ENCODE measurements at places on chromosomes 16 and 17. TPM values are rescaled to one million over a fixed set of nuclear protein-coding genes. Genes with fewer than 3 reads are reported as not detected.

The FBXW10 gene
- polyA plus RNA-seq: 0.13 TPM

The FOXO3B gene
- 3.1 TPM for polyA plus RNA-seq

The FOXJ1 gene
- 0.05 TPM for polyA plus RNA-seq

The TMC7 gene
- polyA plus RNA-seq: 1.5 TPM

The TMC6 gene
- polyA plus RNA-seq: 25.1 TPM

The ZFP3 gene
- polyA plus RNA-seq: 11.8 TPM

DNA sequence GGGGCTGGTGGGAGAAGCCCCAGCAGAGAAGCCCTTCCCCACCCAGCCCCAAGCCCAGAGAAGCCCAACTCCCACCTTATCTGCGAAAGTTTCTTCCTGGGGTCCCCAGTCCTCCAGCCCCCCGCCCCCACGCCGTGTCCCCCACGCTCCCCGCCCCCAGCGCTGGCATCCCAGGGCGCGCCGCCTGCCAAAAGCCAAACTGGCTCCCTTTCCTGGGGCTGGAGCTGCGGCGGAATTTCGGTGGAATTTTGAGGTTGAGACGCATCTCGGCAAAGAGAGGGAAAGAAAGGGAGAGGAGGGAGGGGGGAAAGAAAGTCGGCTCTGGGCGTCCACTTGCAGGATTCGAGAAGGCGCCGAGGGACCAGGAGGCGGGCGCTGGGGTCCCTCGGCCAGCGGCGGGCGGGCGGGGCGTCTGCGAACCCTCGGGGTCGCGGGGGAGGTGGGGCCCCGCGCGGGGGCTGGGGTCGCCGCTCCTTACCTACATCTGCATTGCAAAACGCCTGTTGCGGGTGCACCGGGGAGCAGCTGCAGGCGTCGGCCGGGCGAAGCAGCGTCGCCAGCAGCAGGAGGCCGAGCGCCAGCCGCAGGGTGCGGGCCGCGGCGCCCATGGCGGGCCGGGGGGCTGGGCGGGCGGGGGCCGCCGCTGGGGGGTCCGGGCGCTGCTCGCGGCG lies 571 bp downstream of the TIMP2 start:
- DNase-seq: no peak

GRCh38 chr16:21033704-21034103 lies 116.9 kb downstream of the DNAH3 start:
- DNase-seq: no peak

- DNase-seq: no peak
Observed at GRCh38 chr17:76848670-76849069, 19.5 kb upstream of the MGAT5B start.

- DNase-seq: no peak
Observed at GRCh38 chr17:77054936-77055335, 85.8 kb upstream of the SEC14L1 start.

GRCh38 chr17:51742571-51742970 lies 415.9 kb downstream of the CA10 start:
- no peak for DNase-seq

- DNase-seq: no peak
Observed at GRCh38 chr16:19210968-19211367, 42.9 kb downstream of the SYT17 start.

DNA sequence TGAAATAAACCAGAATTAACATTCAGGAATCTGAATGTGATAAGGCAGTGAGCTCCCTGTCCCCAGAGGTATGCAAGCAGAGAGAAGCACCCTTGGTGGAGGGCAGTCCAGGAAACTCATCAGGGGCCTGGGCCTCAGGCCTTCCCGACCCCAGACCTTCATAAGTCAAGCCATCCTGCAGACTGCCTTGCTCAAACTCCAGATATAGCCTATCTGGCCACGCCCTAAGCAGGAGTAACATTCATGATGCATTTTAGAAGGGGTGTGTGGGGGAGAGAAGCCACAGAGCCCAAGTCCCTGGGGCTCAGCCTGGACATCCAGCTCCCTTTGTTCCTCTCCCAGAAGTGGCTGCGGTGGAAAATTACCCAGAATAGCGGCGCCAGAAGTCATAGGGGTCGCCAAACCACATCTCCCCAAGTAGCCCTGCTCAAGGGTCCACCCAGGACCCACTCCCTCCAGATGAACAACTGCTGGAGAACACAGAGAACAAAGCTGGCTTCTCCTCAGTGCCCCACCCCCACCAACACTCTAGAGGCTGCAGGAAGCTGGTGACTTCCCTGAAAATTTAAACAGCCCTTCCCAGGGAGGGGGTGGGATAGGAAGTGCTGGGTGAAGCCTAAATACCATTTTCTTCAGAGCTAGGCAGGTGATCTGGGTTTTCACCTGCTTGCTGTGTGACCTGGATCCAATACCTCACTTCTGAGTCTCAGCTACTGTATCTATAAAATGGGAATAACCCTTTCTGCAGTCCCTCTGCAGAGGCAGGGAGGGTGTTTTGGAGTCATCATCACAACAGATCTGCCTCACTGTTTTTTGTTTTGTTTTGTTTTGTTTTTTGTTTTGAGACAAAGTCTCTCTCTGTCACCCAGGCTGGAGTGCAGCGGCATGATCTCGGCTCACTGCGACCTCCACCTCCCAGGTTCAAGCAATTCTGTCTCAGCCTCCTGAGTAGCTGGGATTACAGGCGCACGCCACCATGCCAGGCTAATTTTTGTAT lies 1.5 kb upstream of the SREBF1 start:
- no peak for DNase-seq

GRCh38 chr16:58793366-58793765 lies 59.2 kb upstream of the GOT2 start:
- no peak for DNase-seq
